GM13977 (cell line): ENCODE measurements at places on chromosomes 2 and 18.

DNA sequence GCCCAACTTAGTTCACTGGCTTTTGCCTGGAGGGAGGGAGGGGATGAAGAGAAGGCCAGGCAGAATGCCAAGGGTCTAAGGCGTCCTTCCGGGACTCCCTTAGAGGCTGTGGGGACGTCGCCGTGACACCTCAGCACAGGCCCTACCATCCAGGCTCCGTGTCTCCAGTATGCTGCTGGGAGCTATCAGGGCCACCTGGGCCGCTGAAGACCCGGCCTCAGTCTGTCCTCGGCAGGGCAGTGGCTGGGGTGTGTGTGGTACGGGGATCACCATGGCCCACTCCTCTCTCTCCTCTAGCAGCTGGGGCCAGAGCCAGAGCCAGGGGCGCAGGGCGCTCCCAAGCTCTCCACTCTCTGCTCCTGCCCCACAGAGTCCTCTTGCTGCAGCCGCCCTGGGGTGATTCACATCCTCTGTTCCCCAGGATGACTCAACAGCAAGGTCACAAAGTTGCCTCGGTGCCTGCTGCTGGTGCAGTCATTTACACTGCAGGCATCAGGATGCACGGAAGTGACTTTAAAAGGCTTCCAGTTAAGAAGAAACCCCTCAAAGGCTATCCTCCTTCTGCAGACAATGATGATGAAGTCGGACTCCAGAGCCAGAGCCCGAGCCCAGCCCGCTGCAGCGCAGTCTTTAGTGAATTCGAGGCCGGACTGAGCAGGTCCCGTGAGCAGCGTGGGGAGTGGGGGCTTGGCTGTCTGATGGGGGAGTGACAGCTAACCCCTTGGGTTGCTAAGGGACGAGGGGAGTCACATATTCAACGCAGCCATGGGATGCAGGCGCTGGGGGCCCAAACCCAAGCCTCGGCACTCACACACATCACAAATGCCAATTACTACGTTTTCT, 31.9 kb downstream of the SNORC start:
- no peak for DNase-seq

DNA sequence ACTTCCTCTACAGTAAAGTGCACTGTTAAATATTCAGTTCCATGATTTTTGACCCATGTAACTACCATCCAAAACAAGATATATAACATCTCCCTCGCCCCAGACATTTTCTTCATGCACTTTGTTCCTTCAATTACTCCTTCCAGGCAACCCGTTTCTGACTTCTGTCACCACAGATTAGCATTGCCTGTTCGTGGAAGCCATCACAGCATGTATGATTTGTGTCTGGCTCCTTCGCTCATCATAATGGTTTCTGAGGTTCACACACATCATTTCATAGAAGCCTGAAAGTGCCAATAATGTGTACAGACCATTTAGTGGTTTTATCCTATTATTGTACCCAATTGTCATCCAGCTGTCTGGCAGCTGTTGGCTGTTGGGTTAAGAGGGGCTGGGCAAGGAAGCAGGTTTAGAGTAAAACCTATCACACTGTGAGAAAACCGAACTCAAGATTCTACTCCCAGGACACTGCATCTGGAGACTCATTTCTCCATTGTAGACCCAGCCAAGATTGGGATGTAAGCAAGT, 16.1 kb downstream of the ARHGAP28 start:
- DNase-seq, result no peak

DNA sequence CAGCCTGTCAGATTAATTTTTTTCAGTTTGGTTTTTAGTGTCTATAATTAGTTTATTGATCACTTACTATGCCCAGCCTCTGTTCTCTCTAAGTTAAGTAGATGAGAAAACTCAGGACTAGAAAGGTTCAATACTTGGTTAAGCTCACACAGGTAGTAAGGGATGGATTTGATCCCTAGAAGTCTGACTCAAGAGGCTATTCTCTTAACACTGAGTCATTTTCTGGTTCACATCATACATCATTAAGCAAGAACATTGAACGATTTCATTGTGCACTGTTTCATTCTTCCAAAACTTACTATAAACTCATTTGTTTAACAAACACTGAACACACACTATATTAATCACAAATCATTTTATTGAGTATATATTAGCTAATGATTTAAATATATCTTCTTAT, 54.1 kb upstream of the SLC38A11 start:
- DNase-seq, result no peak

- no peak for DNase-seq
Measured at GRCh38 chr2:25424426-25425028, 82.8 kb upstream of the DNMT3A start.

DNA sequence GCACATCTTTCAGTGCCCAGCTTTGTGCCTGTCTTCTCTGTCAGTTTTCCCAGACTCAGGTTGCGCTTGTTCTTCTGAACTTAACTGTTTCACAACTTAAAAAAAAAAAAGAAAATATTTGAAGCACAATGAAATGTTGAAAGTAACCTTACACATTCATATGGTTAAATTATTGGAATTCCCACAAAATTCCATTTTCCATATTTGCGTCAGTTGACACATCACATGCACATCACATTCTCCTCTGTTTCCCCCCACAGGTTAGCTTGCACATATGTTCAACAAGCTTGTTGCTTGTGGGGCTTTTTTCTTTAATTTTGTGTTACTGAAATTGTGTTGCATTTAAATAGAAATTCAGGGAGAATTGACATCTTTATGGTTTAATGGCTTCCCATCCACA, 8.3 kb downstream of the MYO1B start:
- DNase-seq, result no peak

DNA sequence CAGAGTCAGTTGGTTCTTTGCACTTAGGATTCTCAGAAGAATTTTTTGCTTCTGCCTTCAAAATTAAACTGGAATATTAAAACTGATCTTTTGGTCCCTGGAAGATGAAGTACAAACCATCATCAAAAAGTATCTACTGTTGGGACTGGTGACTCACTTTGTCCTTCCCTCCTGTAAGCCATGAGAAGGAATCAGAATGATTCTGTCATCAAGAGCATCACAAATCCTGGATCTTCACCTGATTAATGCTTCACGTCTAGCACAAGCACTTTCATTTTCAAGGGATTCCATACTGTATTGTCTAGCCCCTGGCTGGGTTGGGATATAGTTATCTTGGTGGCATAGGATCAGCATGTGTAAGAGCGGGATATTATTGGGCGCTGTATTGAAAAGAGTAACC, 69.3 kb upstream of the CYP1B1 start:
- no peak for DNase-seq

GRCh38 chr2:83388804-83389203, 1070.3 kb downstream of the SUCLG1 start:
- DNase-seq, result no peak

GRCh38 chr2:144660518-144661316, 140.8 kb upstream of the ZEB2 start:
- DNase-seq, result no peak

- no peak for DNase-seq
Measured at GRCh38 chr2:7057865-7058400, 140.7 kb downstream of the RNF144A start.

DNA sequence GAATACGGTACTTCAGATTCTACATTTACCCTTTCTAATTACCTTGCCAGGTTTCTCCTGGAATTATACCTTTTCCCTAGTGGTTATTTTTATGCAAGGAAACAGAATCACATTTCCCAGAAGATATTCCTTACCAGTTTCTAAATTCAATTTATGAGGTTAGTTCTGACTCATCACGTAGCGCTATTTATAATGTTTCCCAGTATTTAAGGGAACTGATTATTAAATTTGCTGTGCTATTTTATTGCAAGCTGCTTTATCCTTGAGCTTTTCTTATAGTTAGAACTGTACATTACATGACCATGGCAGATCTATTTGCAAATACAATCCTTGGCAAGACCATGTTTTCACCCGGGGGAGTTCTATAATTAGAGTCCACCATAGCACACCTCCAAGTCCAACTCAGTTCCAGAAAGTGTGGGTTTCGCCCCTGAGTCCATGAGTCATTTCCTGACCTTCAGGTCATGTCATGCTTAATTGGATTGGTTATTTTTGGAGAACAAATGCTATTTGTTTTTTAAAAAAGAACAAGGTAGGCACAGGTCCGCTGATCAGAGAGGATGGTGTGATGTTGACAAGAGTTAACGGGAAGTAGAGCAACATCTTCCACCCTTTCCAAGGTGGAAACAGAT, 126.6 kb downstream of the ZNF532 start:
- DNase-seq, result peak; percentile 45

DNA sequence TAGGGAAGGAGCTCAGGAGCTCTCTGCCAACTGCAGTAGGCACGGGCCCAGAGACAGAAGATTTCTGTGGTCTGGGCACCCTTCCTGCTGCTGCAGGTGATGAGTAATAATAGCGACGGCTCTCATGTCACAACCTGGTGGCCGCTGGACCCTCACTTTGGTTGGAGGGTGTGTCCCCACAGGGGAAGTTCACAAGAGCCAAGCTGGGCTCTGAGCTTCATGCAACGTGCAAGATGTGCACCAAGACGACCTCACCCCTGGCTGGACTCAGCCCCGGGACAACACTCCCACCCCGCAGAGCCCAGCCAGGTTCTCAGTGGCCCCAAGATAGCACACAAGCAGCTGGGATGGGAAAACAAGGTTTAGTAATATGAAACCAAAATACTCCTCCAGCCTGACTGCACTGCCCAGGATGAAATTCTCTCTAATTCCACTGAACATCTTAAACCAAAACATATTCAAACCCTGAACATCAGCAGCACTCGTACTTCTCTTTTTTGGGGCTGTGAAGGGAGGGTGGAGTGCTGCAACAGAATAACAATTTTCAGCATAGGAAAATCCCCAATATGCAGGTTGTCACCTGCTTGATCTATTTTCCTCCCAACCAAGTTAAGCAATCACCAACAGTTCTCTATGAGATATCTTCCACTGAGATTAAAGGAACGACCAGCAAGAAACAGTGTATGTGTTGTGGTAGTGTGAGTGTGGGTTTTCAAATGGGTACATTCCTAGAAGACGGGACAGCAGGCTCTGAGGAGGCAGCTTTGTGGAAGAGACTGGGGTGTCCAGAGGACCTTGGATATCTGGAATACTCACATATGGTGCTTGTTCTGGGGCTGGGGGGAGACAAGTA, 26.5 kb downstream of the BCL2 start:
- peak; percentile 42 for DNase-seq

- no peak for DNase-seq
Measured at GRCh38 chr2:236758406-236758805, 188.8 kb downstream of the ACKR3 start.

GRCh38 chr2:235433860-235434259, 60.0 kb upstream of the AGAP1 start:
- no peak for DNase-seq

GRCh38 chr2:25309402-25309801, 32.3 kb downstream of the DNMT3A start:
- peak; percentile 63 for DNase-seq

GRCh38 chr2:108938077-108938710, 50.8 kb downstream of the EDAR start:
- DNase-seq, result no peak

DNA sequence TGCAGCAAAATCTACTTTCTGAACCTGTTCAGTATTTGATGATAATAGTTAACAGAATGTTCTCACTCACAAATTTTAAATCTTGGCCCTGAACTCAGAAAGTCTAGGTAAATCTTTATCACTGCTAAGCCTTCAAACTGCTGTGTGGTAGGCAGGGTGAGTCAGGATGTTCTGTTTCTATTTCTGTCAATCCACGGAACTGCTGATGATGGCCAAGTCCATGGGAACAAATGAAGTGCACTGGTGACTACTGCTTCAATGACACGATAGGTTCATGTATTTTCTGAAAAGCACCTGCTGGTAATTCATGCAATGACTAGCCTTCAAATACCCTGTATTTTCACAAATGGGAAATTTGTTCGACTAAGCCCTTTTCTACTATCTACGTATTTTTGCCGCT, 14.2 kb downstream of the NIFK start:
- DNase-seq, result no peak

- DNase-seq, result no peak
Measured at GRCh38 chr2:111184725-111185310, 64.1 kb downstream of the BCL2L11 start.

GRCh38 chr2:59184276-59185020, 943.3 kb upstream of the FANCL start:
- no peak for DNase-seq

DNA sequence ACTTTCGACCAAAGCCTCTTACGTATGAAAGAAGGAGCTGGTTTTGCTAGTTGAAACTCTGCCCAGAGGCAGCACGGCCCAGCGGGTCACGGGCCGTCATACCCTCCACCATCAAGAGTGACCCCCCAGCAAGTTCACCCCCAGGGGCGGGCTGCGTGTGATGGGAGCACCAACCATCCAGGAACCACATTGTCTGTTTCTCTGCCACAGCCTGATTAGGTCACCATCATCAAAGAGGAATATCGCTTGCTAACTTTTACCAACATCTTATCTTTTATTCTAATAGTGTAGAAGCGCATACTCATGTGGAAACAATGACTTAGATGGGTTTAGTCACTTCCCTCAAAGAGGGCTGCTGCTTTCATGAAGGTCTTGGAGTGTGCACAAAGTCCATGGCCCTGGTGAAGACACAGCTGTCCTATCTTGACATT, 116.6 kb upstream of the SMIM21 start:
- no peak for DNase-seq

DNA sequence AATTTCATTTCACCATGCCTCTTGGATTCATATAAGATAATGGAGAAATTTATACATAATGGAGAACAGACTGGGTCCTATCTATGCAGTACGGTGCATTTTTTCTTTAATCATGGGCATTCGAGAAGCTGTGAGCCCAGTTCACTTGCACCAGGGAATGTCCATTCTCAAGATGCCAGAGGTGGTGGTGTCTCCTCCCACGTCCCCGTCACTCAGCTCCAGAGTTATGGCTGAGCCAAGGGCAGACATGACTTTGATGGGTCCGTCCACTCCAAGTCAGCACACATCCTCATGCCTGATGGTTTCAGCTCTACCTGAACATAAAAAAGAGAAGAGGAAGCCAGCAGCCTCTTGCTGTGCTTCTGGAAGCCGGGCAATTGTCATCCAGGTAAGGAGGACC, 42.1 kb upstream of the CREG2 start:
- no peak for DNase-seq

GRCh38 chr2:206814498-206814897, 49.1 kb downstream of the FASTKD2 start:
- DNase-seq, result no peak

DNA sequence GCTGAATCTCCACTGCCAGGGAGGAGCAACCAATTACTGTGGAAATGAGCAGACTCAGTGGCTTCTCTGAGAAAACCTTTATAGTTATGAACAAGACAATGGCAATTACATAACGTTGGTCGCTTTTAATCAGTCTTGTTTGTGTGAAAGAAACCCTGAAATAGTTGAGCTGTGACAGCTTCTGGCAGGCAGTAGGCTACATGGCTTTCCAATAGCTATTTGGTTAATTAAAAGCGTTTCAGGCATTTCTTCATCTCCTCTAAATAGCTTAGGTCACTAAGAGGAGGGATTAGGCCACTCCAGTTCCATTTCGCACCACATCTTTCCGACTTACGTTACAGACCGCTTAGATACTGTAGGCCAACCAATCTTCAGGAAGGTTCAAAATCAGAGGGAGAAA, 794.4 kb upstream of the ID2 start:
- DNase-seq, result no peak
